ENCODE measurements at places on chromosomes 16 and 17. TPM values are rescaled to one million over a fixed set of nuclear protein-coding genes. Genes with fewer than 3 reads are reported as not detected.
A peak's percentile ranks its signal among the peaks of the same experiment; 100 is the strongest.

- no peak for DNase-seq
Observed at GRCh38 chr16:12793120-12793864, 10.4 kb downstream of the CPPED1 start.

DNA sequence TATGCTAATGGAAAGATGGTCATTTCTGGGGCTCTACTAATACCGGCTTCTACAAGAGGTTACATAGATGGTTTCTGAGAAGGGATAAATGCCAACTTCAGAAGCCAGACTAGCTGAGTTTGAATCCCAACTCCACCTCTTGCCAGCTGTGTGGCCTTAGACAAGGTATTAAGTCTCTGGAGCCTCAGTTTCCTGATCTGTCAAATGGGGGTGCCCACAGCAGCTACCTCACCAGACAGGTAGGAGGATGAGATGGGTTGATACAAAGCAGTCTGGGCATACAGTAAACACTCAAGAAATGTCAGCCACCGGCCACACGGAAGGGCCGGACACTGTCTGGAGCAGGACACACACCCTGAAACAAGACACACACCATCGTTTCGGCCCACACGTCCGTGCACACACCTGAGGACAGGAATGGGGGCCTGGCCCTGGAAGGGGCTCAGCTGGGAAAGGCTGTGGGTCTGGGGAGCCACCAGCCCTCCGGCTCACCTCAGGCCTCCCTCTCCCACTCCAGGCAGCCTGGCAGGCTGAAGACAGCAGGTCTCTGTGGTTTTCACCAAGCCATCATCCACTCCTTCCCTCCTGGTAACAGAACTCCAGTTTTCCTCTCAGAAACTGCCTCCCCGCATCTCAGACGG, 5.5 kb downstream of the KNOP1 start:
- DNase-seq = no peak

- DNase-seq = no peak
Observed at GRCh38 chr16:68290450-68290849, 20.3 kb downstream of the SLC7A6OS start.

The OSGIN1 gene
- 4.2 TPM for total RNA-seq

- no peak for DNase-seq
Observed at GRCh38 chr17:58328195-58329034, at the start of gene TSPOAP1. TSPOAP1 (minus strand) TSS chr17:58328795; CDS start chr17:58327920, 875 bp downstream.

GRCh38 chr17:57423541-57423940, 167.2 kb downstream of the MSI2 start:
- DNase-seq = no peak

DNA sequence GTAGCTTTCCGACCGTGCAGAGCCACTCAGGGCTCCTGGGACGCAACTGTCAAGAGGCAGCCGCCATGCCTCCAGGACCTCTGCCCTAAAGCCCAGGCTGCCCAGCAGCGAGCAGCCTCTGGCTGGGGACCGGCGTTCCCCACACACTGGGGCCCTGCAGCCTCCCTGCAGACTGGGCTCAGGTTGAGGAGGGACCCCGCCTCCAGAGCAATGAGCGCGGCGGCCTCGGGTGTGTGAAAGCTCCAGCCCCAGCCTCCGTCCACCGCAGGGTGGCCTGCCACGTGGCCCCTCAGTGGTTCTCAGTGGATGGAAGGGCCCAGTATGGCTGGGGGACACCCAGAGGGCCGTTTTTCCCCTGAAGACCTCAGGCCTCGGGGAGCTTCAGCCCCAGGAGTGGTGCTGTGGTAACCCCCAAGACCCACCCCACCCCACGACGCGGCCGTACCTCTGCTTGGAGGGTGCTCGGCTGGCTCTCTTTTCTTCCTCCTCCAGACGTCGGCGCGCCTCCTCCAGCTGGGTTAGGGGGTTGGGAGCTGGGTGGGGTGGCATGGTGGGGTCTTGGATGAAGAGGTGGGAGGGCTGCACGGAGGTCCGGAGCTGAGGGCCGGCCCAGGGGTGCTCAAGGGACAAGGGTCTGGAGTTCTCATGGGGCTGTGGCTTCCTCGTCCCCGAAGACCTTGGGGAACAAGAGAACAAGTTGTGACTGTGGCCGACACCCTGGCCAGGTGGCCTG, 10.2 kb downstream of the PDIA2 start:
- DNase-seq = no peak

DNA sequence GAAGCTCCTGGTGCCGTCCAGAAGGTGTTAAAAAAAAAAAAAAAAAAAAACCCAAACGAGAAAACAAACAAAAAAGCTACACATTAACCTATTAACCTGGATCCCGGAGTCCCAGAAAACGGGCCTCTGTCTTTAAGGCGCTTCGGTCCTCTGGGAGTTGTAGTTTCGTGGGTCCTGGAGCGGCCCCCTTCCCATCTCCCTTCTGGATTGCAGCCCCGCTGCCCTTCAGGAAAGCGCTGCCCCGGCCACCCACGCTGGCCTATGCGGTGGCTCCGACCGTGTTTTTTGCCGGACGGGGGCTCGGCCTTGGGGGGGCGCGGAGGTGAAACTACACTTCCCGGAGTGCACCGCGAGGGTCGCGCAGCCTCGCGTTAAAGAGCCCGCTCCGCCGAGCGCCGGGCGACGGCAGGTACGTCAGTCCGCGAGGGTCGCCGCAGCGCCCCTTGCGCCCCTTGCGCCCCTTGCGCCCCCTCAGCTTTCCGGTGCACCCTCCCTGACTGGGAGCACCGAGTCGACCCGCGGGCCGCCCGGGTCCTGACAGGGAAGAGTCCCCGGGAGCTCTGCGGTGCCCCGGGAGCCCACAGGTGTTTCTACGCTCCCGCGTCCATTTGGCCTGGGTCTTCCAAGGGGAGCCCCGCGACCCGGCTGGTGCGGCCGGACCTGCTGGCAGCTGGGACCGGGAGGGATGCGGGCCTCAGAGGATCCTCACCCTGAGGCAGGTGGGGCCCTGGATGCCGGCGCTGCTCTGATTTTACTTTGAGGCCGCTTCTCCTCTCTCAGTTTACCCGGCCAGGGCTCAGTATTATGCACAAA, at the start of gene FCSK:
TSS of gene FCSK (plus strand) at position 374 of the 813 bp plus-strand sequence. CDS start 8,596 bp downstream, outside the sequence.
- peak; percentile 61 for DNase-seq

GRCh38 chr16:31402687-31403086, 9.6 kb downstream of the ITGAD start:
- DNase-seq = peak; percentile 18

The CACNA1H gene
- total RNA-seq = not detected

The SULT1A4 gene
- 2.9 TPM for total RNA-seq

The CFAP97D1 gene
- total RNA-seq = not detected

DNA sequence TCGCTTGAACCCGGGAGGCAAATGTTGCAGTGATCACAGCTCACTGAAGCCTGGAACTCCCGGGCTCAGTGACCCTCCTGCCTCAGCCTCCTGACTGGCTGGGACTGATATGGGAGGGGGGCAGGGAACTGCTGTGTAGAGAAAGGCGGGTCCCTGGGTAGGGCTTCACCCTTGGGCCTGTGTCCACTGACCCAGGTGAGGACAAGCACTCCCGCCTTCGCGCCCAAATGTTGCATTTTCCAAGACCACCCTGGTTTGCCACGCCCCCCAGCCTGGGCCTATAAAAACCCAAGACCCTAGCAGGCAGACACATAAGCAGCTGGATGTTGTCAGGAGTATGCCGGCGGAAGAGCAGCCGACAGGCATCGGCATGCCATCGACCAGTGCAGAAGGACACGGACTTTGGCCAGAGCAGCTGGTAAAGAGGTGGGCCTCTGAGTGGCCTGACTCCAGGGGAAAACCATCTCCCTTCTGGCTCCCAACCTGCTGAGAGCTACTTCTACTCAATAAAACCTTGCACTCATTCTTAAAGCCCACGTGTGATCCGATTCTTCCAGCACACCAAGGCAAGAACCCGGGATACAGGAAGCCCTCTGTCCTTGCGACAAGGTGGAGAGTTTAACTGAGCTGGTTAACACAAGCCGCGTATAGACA, 19.1 kb downstream of the SMYD4 start:
- DNase-seq = no peak

- DNase-seq = no peak
Observed at GRCh38 chr17:79633154-79633553, 22.3 kb upstream of the RBFOX3 start.

GRCh38 chr17:81090361-81091136, 55.6 kb downstream of the BAIAP2 start:
- no peak for DNase-seq

DNA sequence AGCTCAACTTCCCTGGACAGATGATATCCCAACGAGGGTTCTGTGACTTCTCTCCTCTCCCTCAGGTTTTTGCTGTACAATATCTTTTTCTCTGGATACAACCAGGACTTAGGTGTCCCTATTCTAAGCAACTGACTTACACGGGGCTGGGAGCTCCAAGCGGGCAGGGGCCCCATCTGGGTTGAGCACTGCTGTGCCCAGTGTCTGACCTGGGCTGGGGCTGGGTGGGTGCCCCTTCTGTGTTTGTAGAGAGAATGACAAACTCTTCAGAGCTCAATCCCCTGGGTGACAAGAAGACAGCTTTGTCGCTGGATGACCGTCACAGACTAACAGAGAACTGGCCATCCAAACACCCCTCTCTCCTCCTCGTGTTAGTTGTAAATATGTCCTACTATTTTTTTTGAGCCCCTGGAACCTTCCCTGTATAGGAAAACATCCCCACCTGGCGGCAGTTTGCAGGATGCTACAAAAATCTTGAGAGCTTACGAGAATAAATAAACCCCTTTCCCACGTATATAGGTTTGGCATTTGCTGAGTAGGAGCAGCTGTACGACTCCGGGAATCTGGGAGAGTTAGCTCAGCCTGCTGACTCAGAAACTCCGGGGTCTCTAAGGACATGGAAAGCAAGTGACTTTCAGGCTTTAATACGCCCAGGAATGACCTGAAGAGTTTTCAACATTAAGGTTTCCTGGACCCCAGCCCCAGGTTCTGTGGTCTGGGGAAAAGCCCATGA, 23.7 kb upstream of the RCVRN start:
- DNase-seq = no peak

The SCN4A gene
- total RNA-seq = not detected

DNA sequence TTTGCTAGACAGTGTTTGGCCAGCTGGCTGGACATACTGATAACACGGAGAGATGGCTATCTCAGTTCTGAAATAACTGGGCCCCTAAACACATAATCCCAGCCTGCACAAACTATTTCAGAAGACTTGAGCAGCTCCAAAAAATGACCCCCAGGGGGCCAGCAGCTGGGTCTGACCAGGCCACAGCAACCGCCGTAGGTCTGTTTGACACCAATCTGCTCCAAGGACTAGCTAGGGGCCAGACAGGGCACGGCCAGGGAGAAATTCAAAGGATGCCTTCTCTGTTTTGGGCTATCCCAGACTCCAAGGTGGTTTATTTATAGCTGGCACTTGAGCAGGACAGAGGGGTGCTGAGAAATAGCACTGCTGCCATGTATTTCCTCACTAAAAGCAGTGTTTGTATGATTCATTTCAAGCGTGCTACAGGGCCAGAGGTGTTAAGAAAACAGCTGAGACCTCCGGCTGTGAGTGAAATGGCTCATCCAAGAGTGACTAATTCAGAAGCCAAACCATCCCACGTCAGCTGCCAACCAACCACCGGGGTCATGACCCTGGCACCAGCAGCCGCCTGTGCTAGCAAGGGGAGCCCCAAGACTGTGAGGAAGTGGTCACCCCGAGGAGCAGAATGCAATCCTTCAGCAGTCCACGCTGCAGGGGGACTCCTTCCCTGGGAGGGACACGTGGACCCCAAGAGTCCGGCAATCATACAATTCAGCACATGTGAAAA, 5.7 kb downstream of the GGA2 start:
- DNase-seq = peak; percentile 90

GRCh38 chr16:10971560-10971961, 27.2 kb downstream of the CLEC16A start:
- DNase-seq = peak; percentile 96

DNA sequence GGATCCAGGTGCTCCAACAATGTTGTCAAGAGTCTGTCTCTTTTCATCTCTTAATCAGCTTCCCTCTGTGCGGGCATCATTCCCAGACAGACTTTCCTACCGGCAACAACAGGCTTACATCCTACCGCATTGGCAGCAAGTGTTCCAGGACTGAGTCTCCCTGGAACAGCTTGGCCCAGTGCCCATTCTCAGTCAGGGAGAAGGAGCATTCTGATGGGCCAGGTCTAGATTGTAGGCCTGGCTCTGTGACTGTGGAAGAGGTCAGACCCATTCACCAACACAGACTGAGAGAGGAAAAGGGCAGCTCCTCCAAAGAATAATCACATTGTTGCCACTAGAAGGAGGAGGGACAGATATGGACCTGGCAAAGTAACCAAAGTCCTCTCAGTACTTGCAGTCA, 68.1 kb upstream of the TMEM132E start:
- no peak for DNase-seq

GRCh38 chr16:56469748-56470147, 18.4 kb downstream of the OGFOD1 start:
- DNase-seq = no peak

GRCh38 chr16:6977291-6977690, 355.4 kb upstream of the RBFOX1 start:
- no peak for DNase-seq

The MYH8 gene
- not detected for total RNA-seq

DNA sequence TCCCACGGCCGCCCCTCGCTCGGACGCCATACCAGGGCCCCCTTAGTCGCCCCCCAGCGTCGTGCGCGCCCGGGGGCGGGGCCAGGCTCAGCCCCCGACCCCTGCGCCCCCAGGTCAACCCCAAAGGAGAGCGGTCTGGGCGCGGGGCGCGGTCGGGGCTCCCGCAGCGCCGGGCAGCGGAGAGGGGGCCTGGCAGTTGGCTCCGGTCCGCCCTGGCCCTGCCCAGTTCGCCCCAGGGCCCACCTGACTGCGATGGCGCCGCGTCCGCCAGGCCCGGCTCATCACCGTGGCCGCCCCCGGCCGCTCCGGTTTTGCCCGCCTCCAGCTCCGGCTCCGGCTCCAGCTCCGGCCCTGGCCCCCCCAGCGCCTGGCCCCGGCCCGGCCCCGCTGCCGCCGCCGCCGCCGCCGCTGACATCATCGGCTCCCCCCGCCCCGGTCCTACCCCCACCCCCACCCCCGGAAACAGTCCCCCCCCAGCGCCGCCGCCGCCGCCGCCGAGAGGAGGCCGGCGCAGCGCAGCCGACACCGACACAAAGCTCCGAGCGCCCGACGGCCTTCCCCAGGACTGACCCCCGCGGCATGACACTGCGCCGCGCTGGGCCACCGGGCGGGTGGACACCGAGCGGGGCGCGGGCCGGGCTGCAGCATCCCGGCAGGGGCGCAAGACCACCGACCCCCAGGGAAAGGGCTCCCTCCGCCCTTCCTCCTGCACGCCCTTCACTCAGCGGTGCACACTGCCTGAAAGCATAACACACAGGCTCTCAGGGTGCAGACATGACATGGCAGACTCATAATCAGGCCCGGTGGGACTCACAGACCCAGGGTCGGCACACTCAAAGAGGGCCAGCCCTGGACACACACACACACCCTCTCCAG, at the start of gene ZBTB4:
TSS of gene ZBTB4 (minus strand) at position 419 of the 876 bp plus-strand sequence. CDS start 12,830 bp downstream, outside the sequence.
- DNase-seq = peak; percentile 51

GRCh38 chr16:8376430-8376829, 213.9 kb downstream of the TMEM114 start:
- peak; percentile 20 for DNase-seq

The PRCD gene
- total RNA-seq = 0.48 TPM
